Activated CD4-positive, alpha-beta T cell treated with anti-CD3 and anti-CD28 coated beads, Interleukin-2, amount 10 ng/mL, durations not matched to agents 24 days and 14 days (primary cell): ENCODE measurements at places on chromosomes 12 and 14. TPM values are rescaled to one million over a fixed set of nuclear protein-coding genes. Genes with fewer than 3 reads are reported as not detected.

Gene KLRC4
- not detected in 2 replicates for total RNA-seq

Gene RILPL2
- 17.2 TPM in 2 replicates for total RNA-seq

DNA sequence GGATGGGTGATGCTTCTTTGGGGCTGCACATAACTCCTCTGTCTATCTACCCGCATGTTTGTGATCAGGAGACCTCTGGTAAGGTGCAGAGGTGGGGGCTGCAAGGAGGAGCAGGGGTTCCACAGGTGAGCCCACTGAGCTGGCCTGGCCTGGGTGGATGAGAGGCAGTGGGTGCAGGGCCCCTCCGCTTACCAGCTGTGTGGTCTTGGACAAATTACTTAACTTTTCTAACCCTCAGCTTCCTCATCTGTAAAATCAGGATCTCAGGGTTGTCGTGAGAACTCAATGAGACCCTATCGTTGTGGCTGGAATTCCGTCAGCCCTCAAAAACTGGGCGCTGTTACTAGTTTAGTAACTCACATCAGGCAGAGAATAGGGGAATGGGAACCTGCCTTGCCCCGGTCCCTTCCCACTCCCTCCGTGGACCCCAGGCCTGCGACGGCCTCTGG, 7.5 kb downstream of the PTPN6 start:
- peak overlapping the region; percentile 98 for H3K27ac ChIP-seq
- peak overlapping the region; percentile 90 for H3K4me3 ChIP-seq
- no peak for DNase-seq
- no peaks in the 10 kb centered on the region for H3K27me3 ChIP-seq
- peaks cover 76% of the 10 kb centered on the region for H3K4me1 ChIP-seq
- H3K36me3 ChIP-seq: peaks cover 74% of the 10 kb centered on the region

DNA sequence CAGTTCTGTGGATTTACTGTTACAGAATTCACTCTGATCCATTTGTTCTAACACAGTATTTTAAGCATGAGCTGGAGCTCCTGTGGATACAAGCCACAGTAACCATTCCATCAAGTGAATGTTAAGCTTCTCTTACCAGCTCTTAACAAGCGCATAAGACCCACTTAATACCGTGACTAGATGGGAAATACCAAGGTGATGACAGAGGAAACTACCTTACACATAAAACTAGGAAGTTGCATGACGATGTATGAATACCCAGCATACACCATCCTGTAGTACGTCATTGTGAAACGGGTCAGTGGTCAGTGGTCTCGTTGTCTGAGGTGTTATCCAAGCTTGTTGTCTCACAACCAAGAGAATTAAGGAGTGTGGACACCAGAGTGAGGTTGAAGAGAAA, 2.0 kb upstream of the GALC start:
- H3K4me3 ChIP-seq: peak overlapping the region; percentile 49
- peaks cover 1% of the 10 kb centered on the region for H3K27me3 ChIP-seq
- peak; percentile 66 for DNase-seq
- peak overlapping the region; percentile 83 for H3K27ac ChIP-seq
- H3K36me3 ChIP-seq: no peaks in the 10 kb centered on the region

Gene ALDH1L2
- total RNA-seq: 1.3 and 1.5 TPM in 2 replicates
